ENCODE measurements at places on chromosomes 16 and 17.

DNA sequence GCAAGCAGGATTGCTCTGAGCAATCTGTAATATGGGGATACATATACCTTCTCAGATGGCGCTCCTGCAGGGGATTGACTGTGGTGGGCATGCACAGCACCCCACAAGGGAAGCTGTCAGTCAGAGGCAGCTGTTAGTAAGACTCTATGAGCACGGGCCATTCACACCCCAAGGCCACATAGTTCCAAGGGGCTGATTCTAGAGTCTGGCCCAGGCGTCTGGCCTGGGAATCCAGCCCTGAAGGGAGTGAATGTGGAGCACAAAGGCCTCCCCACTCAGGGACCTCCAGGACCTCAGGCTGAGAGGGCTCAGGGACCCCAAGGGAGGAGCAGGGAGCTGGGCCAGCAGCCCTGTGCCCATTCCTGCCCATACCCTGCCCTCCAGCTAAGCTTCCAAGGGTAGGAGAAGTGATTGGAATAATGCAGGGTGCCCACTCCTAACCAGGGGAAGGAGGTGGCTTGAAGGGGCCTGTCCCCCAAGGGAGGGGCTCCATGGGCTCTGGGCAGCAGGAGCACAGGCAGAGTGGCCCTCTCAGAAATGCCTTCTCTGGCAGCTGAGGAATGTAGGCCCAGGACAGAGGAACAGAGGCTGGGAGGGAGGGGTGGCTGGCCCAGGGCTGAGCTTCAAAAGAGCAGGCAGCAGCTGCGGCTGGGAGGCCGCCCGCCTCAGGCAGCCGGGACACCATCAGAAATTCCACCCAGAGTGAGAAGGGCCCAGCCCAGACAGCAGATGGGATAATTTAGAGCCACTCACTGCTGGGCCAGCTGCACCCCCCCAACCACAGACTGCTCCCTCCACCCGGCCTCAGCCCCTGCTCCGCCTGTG is 48.9 kb upstream of the MRPS23 start:
- DNase-seq = no peak

- DNase-seq = no peak
Measured at GRCh38 chr16:22711847-22712246, 102.1 kb upstream of the HS3ST2 start.

DNA sequence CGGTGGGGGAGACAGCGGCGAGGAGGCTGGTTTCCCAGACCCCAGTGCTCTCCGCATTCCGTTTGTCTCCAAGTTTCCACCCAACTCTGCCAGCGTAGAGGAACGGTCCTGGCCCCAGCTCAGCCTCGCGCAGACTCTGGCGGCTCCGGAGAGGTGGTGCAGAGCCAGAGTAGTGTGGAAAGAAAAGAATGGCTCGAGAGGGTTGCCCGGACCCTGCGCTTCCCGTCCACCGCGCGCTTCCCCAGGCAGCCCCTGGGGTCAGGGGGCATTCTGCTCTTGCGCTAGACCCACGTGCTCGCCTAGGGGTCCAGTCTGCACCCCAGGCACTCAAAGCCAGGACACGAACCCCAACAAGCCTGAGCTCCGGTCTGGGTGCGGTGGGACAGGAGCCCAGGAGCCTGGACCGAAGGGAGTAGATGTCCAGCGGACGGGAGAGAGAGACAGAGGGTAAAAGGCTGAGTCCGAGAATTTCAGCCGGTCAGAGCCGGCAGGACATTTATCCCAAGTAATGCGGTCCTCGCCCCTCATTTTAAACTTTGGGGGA is 3.8 kb downstream of the PMP22 start:
- DNase-seq = no peak

- DNase-seq = no peak
Measured at GRCh38 chr16:2663553-2664546, 18.5 kb upstream of the KCTD5 start.

GRCh38 chr16:24282141-24282540 is 26.0 kb downstream of the CACNG3 start:
- DNase-seq = no peak

- DNase-seq = no peak
Measured at GRCh38 chr17:39548494-39549225, 59.1 kb downstream of the NEUROD2 start.

GRCh38 chr16:65845466-65846209 is 520.9 kb upstream of the CDH5 start:
- no peak for DNase-seq

DNA sequence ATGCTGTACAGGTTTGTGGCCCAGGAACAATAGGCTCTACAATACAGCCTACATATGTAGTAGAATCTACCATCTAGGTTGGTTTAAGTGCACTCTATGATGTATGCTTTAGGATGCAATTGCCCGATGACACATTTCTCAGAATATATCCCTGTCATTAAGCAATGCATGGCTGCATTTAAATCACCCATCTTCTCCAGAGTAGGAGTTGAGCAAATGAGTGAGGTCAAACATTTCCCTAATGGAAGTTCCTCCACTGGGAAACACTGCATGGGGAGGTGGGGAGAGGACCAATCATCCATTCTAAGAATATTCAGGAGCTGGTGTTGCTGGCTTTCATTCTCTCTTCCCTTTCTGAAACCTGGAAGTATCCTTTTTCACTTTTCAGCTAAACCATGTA is 2.0 kb upstream of the PCTP start:
- no peak for DNase-seq

GRCh38 chr17:28760601-28761562 is 17.1 kb downstream of the TRAF4 start:
- no peak for DNase-seq
